ENCODE measurements at places on chromosomes 16 and 17. TPM values are rescaled to one million over a fixed set of nuclear protein-coding genes. Genes with fewer than 3 reads are reported as not detected.

GRCh38 chr16:55642611-55643010 lies 13.2 kb upstream of the SLC6A2 start:
- DNase-seq = no peak

DNA sequence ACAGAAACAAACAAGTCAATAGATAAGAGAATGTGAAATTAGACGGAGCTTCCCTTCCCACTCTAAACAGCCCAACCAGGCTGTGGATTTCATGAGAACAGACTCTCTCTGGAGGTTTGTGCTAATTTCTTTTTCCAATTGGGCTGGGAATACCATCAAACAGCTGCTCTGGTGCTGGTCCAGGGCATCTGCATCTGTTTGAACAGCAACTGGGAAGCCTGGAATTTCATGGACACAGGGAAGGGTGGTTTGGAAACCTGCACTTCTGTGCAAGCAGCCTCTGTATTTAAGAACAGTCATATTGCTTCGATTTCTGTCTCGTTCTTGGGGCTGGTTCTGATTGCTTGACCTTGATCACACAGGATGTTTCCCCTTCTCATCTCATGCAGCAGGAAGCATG lies 88.7 kb downstream of the FOXL1 start:
- DNase-seq = no peak

The DOC2A gene
- total RNA-seq = 0.62 TPM

The KIFC3 gene
- total RNA-seq = 38.8 TPM

The KRTAP4-3 gene
- total RNA-seq = not detected

The SLC38A7 gene
- 12.9 TPM for total RNA-seq

The FOXL1 gene
- total RNA-seq = 4.1 TPM

GRCh38 chr17:76427501-76428231 lies 25.3 kb downstream of the UBE2O start:
- peak; percentile 66 for DNase-seq

GRCh38 chr17:82863941-82864712 lies 24.3 kb upstream of the ZNF750 start:
- peak; percentile 82 for DNase-seq

The EFCAB13 gene
- total RNA-seq = 3.1 TPM

The P2RX1 gene
- total RNA-seq = not detected

DNA sequence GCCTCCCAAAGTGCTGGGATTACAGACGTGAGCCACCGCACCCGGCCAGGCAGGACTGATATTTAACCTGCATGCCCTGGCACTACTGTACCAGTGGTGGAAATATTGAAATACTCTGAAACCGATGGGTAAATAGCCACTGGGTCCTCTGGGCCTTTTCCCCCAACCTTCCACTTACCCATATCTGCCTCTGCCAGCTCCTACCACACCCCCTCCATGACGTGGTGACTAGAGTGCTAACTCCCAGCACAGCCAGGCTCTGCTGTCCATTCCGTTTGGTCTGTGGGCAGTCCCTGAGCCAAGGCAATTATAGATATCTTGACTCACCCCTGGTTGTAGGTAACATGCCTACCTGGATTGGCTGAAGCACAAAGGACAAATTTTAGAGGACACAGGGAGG lies 187.8 kb downstream of the PRKCB start:
- DNase-seq = no peak

The PPY gene
- not detected for total RNA-seq

DNA sequence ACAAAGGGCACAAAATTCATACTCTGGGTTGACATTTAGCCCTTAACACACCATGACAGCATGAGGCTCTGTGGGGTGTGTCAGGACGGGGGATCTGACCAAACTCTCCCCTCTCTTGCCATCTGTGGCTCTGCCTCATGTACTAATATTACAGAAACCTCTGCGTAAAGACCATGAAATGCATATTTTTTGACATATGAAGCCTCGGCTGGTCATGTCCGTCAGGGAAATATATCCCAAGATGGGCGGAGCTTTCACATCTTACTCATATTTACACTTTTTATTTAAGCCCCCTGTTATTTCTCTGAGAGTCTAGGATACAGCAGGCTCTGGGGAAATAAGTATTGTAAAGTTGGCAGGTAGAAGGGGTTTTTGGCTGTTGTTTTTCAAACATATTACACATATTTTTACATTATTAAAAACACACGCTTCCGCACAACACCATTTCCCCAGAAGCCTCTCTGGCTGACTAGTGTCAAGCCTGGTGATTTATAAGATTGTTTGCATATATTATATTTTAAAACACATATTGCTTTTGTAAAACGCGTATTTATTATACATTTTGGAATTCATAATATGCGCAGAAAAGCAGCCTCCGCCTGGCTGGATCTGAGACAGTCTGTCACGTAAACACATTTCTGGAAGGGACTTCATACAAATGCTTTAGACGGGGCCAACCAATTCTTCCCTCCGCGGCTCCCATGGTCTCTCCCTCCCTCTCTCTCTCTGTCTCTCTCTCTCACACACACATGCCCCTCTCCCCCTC lies 237.7 kb upstream of the ZFHX3 start:
- DNase-seq = no peak

The GLP2R gene
- total RNA-seq = 2.5 TPM

The G6PC1 gene
- not detected for total RNA-seq

DNA sequence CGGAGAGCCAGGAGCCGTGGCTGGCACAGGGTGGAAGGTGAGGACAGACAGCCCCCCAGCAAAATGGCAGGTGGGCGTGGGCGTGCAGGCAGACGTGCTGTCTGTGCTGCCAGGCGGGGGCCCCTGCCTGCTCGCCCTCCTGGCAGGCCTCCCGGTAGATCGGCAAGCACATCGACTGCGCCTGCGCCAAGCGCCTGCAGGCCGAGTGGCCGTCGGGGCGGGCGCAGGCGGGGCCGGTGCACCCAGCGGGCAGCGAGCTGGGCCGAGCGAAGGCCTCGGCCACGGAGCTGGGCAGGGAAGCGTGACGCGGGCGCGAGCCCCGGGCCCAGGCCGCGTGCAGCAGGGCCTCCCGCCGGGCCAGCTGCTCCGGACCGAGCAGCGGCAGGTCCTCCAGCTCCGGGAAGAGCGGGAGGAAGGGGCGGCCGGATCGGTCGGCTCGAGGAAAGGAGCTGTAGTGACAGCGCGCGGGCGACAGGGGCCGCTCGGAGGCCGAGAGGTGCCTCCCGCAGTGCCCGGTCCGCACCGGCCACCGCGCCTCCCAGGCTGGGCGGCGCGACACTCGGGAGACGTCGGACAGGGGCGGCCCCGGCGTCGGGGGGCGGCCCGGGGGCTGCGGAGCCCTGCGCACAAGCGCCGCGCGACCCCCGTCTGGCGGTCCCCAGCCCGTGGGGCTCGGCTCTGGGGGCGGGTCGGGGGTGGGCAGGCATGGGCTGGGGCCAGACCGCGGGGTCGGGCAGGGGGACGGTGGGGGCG lies 16.9 kb downstream of the GRIN2C start:
- peak; percentile 69 for DNase-seq

The FAM171A2 gene
- total RNA-seq = 1.4 TPM

The GLIS2 gene
- 1.1 TPM for total RNA-seq

The TMIGD1 gene
- not detected for total RNA-seq

GRCh38 chr17:74210191-74211140 lies 2.9 kb upstream of the TTYH2 start:
- DNase-seq = peak; percentile 57

- no peak for DNase-seq
These were observed 10.4 kb downstream of the METTL22 start for GRCh38 chr16:8631818-8632465.

DNA sequence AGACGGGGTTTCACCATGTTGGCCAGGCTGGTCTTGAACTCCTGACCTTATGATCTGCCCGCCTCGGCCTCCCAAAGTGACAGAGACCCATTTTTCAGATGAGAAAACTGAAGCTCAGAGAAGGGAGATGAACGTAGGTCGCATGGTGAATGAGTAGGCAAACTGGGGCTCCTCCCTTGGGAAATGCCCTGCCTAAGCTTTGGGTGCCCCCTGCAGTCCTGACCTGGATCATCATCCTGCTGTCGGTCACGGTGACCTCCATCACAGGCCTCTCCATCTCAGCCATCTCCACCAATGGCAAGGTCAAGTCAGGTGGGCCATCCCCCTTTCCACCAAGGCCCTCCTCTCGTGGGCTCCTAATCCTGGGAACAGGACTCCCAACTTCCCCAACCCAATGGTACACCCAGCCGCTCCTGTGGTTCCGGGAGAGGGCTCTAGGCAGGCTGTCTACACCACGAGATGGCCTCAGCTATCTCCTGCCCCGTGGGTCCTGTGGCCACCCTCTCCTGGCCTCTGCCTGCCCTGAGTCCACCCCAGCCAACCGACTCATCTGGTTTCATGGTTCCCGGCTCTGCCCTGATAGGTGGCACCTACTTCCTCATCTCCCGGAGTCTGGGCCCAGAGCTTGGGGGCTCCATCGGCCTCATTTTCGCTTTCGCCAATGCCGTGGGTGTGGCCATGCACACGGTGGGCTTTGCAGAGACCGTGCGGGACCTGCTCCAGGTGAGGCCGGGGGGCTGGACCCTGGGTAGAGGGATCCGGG lies 4.7 kb downstream of the SLC12A3 start:
- peak; percentile 61 for DNase-seq

GRCh38 chr16:68473358-68474070 lies 25.2 kb upstream of the SMPD3 start:
- no peak for DNase-seq

The CSH1 gene
- total RNA-seq = not detected

The SMTNL2 gene
- not detected for total RNA-seq

The SDR42E2 gene
- not detected for total RNA-seq

The TP53TG3 gene
- not detected for total RNA-seq

DNA sequence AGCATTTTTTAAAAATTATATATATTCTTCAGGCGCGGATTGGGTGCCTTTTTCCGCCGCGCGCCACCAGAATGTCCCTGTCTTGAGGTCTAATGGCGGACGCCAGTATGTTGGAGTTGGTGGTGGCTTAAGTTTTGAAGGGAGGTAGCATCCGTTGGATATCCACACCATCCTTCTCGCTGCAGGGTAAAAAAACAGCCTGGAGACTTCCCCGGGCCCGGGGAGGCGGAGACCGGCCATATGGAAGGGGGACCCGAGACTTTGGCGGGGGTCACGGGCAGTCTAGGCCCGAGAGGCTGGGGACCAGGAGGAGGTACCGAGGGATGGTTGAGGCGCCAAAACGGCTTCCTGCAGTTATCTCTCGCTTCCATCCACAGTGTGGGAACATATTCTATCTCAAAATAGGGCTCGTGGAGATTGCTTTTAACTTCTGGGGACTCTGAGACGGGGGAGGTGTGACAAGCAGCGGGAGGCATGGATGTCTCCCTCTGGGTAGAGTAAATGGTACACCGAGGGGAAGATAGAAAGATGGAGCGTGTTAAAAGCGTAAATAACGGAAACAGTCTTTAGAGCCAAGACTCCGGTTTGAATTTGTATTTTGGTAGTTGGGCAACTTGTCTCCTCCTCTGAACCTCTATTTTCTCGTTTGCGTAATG lies at the start of gene SF3B3:
Gene SF3B3 (plus strand): TSS at position 74 of the 656 bp plus-strand sequence. CDS start 2,841 bp downstream, outside the sequence.
- DNase-seq = no peak

The MT4 gene
- total RNA-seq = not detected

DNA sequence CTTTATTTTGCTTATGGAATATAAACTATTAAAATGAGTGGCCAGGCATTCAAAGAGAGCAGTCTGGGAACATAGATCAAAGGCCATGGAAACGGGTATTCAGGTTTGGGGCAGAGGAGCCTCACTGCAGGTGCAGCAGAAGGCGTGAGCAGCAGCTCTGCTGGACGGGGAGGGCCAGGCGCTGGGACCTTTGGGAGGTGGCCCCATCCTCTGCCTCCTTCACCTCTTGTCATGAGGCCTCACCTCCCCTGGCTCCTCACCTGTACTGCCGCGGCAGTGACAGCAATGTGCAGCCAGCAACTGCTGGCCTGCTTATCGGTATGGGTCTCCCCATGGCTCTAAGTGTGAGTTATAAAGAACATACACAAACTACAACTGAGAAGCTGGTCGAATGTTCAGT lies 109.4 kb downstream of the CDK5R1 start:
- DNase-seq = no peak

- peak; percentile 48 for DNase-seq
These were observed 206.5 kb upstream of the CDH5 start for GRCh38 chr16:66159987-66160386.

The CALB2 gene
- total RNA-seq = not detected

DNA sequence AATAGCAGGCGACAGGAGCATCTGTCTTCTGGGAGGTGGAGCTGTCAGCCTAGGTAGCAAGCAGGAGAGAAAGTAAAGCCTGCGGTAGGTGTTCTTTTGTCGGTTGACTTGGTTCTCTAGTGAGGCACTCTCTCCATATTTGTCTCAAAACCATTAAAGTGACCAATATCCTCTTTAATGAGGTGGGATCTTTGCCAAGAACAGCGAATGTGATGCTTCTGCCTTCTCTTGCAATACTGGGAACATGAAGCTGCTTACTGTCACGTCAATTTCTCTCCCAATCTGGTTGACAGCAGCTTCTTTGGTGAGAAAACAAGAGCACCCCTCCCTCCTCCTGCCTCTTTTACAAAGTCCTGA lies 176.7 kb downstream of the ABCC12 start:
- peak; percentile 30 for DNase-seq

DNA sequence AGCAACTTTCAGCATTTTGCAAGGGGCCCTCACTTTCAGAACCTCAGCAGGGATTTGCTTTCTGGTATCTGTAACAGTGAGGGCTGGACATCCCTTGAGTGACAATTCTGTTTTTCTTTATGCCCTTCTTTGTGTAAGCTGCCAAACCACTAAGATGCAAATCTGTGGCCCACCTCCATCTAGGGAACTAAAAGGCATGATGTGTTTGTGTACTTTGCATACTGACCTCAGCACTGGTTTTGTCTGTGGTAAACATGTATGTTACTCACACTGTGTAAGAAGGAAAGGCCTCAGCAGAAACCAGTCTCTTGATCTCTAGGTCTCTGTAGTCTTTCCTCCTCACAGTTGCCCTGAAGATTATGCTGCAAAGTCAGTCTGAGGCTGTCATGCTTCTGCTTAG lies 396.6 kb upstream of the DYNLRB2 start:
- peak; percentile 40 for DNase-seq

The PPM1D gene
- total RNA-seq = 10.6 TPM

The HOXB7 gene
- total RNA-seq = 23.3 TPM

- DNase-seq = peak; percentile 96
These were observed 67.8 kb downstream of the BMERB1 start for GRCh38 chr16:15502041-15502725.

The PDILT gene
- total RNA-seq = not detected

The HES7 gene
- total RNA-seq = 0.94 TPM

DNA sequence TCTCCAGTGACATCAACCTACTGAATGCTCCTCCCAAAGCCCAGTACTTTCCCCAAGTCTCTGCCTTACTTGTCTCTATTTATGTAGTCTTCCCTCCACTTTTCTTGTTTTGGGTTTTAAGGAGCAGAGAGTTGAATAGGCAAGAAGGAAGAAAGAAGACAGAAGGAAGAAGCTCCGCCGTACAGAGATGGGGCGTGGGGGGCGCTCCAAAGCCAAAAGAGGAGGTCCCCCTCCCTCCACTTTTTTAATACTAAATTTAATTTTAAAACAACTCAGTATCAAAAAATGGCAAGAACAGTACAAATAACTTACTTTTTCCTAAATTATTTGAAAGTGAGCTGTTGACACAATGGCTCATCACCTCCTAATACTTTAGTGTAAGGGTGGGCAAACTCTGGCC lies 4.6 kb downstream of the EFTUD2 start:
- DNase-seq = no peak

DNA sequence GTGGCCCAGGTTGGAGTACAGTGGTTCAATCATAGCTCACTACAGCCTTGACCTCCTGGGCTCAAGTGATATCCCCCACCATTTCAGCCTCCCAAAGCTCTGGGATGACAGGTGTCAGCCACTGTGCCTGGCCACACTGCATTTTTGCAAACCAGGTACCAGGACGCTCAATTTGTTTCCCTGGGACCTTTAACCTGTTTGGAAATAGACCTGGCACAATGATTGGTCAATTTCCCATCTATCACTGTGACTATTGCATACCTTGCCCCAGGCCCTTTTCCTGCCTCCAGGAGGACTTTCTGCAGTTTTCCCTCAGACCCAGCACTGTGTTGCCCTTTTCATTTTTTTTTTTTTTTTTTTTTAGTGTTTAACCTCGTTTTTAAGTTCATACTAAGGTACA lies 11.1 kb upstream of the FUS start:
- peak; percentile 45 for DNase-seq
